ENCODE measurements at places on chromosomes 5 and 9. TPM values are rescaled to one million over a fixed set of nuclear protein-coding genes. Genes with fewer than 3 reads are reported as not detected.

DNA sequence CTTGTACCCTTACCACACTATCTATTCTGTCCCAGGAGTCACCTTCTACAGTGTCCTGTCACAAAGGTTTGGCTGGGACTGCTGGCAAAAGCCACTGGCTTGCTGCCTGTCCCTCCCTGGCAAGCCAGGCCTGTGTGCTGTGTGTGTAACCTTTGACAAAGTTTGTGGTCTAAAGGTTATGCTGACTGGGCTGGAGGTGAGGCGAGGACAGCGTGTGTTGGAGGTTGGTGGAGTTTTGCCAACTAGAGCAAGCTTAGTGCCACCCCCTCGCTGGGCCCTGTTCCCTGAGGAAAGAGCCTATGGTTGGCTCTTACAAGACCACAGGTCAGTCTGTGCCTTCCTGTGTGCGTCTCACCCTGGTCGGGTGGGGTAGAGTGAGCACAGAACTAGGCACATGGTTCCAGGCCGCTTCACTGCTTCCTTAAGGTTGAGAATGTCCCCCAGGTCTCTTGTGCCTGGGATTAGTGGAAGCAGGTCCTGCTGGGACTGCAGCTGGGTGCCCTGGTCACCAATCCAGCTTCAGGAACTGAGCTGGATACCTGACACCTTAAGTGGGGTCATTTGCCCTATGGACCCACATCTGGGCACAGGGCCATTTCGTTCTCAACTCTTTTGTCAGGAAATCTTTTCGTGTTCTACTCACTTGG, 152.2 kb downstream of the GADD45G start:
- DNase-seq: no peak

DNA sequence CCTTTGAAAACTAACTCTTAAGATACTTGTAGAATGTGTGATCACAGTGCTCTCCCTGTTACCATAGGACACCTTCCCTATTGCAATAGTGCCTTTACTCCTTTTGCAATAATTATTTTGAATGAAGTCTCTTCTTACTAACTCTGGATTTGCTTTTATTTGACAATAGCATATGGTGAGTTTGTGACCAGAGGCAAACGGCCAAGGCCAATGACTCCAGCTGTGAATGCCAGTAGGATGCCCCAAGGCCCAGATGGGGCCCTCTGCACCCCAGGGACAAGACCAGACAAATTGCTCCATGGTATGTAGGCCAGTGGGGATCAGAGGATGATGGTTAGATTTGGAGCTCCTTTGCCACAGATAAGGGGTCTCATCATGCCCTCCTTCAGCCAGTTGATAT, 116.9 kb downstream of the NPR3 start:
- no peak for DNase-seq

DNA sequence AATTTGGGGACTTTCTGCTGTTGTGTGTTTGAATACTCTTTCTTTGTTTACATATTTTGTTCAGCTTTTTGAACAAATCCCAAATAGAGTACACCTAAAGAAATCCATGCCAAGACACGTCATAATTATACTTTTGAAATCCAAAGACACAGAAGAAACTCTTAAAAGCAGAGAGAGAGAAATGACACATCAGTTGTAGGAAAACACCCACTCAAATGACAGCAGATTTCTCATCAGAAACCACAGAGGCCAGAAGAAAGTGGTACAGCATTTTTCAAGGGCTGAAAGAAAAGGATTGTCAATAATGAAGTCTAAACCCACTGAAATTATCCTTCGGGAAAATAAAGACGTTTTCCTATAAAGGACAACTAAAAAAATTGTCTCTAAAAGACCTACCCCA, 378.6 kb downstream of the GADD45G start:
- no peak for DNase-seq

GRCh38 chr9:109242014-109242413, 75.0 kb upstream of the FRRS1L start:
- no peak for DNase-seq

Gene CYLC2
- not detected for total RNA-seq

DNA sequence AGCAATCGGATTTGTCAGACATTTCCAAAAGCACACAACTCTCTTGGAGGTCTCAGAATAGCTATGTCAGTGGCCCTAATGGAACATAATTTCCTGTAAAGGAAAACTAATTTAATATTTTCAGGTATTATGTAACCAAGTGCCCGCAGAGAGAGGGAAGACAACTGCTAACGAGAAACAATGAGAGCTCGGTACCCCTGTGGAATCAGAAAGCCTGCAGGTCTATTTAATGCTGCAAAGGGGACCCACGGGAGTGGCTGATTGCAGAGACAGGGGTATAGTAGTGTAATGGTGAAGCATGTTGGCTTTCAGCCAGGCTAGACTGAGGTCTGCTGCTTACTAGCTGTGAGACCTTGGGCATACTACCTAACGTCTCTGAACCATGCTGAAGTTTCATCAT, 508.1 kb upstream of the BRINP1 start:
- no peak for DNase-seq

- DNase-seq: no peak
Observed at GRCh38 chr5:135894276-135894675, 1.4 kb downstream of the IL9 start.

GRCh38 chr5:45189481-45189880, 380.7 kb downstream of the MRPS30 start:
- DNase-seq: no peak

GRCh38 chr5:73709536-73710129, 83.6 kb downstream of the ARHGEF28 start:
- no peak for DNase-seq

- DNase-seq: peak; percentile 33
Observed at GRCh38 chr9:70044490-70045307, 1.1 kb downstream of the MAMDC2 start.

- no peak for DNase-seq
Observed at GRCh38 chr5:5644249-5644648, 221.8 kb downstream of the ICE1 start.

GRCh38 chr9:97564291-97565175, 63.1 kb downstream of the TMOD1 start:
- DNase-seq: no peak

Gene NPDC1
- total RNA-seq: 106 TPM

- peak; percentile 22 for DNase-seq
Observed at GRCh38 chr5:83718195-83718825, 2.3 kb downstream of the HAPLN1 start.

DNA sequence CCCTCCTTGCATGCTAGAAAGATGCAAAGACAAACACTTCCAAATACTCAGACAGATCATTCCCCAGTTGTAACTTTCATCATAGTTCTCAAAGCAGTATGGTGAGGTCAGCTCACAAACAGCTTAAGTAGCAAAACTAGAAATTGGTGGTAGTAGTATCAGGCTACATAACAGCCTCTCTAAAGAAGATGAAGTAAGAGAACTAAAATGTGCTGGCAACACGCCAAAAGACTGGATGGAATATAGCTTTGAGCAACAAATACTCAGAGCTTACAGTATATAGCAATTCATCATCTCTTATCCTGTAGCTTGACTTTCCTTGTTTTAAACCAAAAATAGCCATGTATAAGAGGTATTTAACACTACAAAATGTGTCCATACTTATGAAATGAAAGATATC, 7.5 kb downstream of the PFDN1 start:
- DNase-seq: no peak

Gene CTSL
- 1.2 TPM for total RNA-seq

Gene C5orf63
- total RNA-seq: 4.4 TPM

Gene CCL19
- total RNA-seq: not detected

- DNase-seq: no peak
Observed at GRCh38 chr5:116289276-116289675, 204.5 kb downstream of the COMMD10 start.

DNA sequence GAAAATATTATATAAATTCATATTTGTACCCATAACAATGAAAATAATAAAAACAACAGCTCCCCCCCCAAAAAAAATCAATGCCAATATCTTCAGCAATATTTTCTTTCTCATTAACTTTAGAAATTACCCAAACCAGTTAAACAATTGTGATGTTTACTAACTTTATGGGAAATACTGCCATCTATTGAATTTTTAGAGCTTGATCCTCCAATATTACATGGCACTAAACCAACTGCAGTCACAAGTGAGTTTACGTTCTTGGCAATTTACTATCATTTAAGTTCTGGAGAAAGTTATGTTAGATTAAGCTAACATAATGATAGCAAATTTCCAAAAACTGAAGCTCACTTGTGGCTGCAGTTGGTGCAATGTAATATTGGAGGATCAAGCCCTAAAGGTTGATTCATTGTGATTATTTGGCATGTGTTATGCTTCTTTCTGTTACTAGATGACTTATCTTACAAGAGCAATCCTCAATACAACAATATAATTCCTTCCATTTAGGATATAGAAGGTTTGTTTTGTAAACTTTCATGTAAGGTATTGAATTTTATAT, 379.5 kb downstream of the CDH18 start:
- DNase-seq: no peak

Gene KLF4
- 4.0 TPM for total RNA-seq

- no peak for DNase-seq
Observed at GRCh38 chr5:122756264-122756911, 18.5 kb upstream of the SNX2 start.

Gene SHROOM1
- 0.12 TPM for total RNA-seq

DNA sequence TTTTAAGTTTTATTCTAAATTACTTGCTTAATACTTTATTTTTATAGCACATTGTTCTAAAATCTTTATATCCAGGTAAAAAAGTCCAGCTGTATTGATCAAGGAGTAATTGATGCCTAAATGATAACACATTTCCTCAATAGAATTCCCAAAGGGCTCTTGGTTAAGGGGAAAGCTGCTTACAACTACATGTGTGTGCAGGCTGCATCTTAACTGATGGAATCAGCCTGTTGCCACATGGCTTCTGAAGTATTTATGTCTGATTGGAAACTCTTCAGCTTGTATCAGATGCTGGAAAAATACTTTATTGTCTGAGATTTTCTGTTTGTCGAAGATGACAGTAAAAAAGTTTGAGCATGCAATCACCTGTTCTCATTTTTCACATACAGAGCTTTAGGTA, 182.6 kb downstream of the FBXL7 start:
- no peak for DNase-seq

DNA sequence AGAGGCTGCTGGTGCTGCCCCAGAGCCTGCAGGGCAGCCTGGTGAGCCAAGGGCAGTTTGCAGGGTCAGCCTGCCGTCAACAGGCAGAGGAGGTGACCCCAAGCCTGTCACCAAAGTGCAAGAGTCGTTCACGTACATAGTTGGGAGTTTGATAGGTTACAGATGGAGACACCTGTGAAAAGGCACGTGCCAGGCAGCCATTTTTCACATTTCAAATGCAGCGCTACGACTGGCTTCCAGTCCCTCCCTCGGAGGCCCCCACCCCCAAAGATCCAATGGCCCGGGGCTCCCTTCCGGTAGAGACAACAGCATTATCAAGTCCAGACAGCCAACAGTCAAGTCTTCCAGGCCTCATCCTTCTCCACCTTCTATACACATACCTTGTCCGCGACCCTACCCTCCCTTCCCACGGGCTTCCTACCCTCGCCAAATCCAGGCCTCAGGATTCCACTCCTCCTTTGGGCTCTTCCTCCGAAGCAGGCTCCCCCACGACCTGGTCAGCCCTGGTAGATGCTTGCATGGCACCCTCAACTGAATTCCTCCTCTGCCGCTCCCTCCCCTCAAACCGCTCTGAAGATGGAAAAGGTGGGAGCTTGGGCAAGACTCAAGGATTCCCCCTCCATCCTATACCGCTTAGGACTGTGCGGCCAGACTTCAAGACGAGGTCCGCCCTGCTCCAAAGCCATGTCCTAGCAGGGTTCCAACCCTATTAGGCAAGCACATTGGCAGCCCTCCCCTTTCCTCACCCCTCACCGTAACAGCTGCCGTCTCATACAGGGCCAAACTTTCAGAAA, 13.2 kb downstream of the HNRNPH1 start:
- DNase-seq: no peak

DNA sequence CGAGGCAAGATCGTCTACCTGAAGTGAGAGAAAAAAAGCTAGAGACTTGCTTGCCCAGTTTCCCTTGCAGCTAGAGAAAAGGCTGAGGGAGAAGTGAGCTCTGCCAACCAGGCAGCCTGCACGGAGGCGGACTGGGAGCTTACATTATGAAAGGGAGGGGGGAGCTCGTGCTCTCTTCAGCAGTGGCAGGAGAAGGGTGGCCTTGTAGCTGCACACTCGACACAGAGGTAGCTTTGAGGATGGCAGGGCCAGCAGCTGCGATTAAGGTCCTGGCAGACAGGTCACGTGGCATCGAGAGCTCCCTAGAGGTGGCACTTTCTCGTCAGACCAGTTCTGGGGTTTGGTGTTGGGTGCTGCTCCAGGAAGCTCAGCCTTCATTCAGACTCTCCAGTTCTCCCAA, 26.7 kb downstream of the APBA1 start:
- no peak for DNase-seq

Gene PCDHB9
- total RNA-seq: 0.07 TPM

DNA sequence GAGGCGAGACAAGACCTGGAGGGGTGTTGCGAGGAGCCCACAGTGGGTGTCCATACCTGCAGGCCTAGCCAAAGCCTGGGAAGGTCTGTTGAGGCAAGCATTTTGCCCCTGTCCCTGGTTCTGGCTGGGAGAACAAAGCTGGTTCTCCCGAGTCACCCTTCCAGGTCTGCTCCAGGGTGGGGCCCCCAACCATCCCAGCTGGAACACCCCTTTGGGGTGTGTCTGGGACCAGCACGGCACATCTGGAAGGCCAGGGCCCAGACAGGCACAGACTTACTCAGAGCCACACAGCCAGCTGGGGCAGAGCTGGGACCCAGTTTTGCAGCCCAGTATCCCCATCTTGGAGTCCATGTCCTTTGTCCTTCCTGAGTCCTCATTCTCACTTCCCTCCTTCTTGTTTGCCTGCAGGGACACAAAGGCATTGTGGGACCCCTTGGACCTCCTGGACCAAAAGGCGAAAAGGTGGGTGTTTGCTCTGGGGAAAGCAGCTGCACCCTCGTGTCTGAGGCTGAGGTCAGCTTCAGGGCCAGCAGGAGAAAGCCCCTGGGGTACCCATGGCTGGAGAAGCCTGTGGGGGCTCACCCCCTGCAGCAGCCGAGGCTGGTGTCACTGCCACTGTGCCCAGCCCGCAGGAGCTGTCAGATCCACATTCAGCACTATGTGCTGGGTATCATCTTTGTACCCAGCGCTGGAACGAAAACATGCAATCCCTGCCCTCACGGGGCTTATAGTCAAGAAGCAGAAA, 38.4 kb upstream of the ORM1 start:
- no peak for DNase-seq

Gene FOXD4L4
- total RNA-seq: not detected

Gene PCDHA13
- total RNA-seq: not detected

Gene CNTFR
- total RNA-seq: not detected

DNA sequence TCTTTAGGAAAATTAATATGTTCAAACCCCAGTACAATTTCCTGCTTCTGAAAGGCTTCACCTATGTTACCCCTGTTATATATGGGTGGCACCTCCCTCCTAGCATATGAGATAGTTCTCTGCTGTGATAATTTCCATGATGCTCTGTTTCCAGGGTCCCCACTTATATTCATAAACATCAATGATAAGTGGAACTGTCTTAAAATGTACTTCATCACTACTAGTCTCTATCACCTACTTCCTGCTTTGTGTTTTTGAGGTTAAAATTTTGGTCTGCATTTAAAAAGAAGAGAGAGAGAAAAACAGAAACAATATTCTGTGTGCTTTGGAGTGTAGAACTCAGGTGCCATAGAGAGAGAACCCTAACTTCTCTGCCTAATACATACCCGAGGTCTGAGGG, 234.7 kb downstream of the HTR1A start:
- no peak for DNase-seq

- no peak for DNase-seq
Observed at GRCh38 chr5:27437594-27438200, 399.3 kb upstream of the CDH9 start.
